ENCODE measurements at places on chromosomes 11 and 22. TPM values are rescaled to one million over a fixed set of nuclear protein-coding genes. Genes with fewer than 3 reads are reported as not detected.

Gene C22orf42
- polyA plus RNA-seq: not detected

Gene PSMA1
- 101 TPM for polyA plus RNA-seq

Gene TMEM86A
- polyA plus RNA-seq: 4.0 TPM

Gene DDIAS
- polyA plus RNA-seq: 2.6 TPM

Gene RIN1
- 11.5 TPM for polyA plus RNA-seq

Gene OR51F2
- polyA plus RNA-seq: not detected

Gene TMEM179B
- polyA plus RNA-seq: 29.2 TPM

Gene C11orf58
- 176 TPM for polyA plus RNA-seq

Gene RFPL1
- not detected for polyA plus RNA-seq

Gene FOLR1
- 19.0 TPM for polyA plus RNA-seq

Gene SLC1A2
- 0.43 TPM for polyA plus RNA-seq

Gene TRIM29
- 2.9 TPM for polyA plus RNA-seq

Gene SPI1
- 11.3 TPM for polyA plus RNA-seq

Gene MCAM
- polyA plus RNA-seq: 220 TPM

Gene HPX
- polyA plus RNA-seq: 2.2 TPM

Gene CDHR5
- 4.1 TPM for polyA plus RNA-seq
